ENCODE measurements at places on chromosomes 3 and 15.
A peak's percentile ranks its signal among the peaks of the same experiment; 100 is the strongest.

DNA sequence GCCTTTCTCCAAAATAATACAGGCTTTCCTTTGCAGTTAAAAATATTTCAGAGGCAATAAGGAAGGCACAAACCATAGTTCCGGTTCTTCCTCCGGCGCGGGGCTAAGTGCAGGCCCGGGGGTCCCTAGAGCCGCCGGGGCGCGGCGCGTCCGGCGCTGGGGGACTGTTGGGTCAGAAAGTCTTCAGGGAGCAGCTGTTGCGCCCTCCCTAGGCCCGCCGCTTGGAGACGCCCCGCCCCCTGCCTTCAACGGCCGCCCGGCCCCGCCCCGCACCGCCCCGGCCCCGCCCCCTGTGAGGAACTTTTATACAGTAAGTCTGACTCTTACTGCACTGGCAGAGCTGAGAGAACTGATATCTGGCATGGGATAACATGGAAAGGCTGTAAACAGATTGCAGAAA lies 283.1 kb upstream of the ARL6 start:
- DNase-seq, result no peak

DNA sequence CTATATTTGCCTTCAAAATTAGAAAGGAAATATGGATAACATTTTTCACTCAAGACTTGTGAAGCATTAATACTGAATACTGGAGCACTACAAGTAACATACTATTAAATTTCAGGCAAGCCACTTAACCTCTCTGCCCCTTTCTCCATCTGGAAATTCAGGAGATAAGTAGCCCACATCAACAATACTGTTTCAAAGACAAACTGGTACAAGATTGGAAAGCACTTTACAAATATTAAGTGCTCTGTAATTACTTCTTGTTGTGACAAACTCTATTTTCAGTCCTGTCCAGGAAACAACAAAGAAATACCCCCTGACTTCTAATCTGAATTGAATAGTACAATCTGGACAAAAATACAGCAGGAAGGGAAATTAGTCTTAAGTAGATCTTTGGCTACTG lies 49.3 kb downstream of the TMEM212 start:
- DNase-seq, result no peak

DNA sequence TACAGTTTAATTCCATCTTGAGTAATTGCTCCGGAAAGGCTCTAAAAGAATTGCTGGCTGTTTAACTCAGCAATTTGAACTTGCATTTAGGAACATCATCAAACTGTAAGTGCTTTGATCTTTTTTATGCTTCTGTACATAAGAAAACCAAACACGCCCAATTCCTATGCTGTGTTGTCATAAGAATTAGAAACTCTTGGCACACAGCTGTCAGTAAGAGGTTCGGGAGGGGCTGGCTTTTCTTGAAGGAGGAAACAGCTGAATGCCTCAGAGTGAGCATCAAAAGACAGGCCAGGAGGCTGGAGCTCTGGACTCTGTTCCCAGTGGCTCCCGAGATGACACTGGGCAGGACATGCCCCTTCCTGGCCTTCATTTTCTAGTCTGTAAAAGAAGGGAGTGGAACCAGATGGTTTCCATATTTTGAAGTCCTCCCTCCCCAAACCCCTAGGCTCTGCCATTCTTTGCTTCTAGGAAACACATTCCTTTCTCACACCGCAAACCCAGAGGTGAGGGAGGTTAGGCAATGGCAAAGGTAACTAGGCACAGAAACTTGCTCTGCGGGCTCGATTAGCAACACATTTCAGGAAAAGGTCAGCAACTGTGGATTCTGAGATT lies 73.7 kb upstream of the DLG1 start:
- DNase-seq, result no peak

- no peak for DNase-seq
These were observed 156.3 kb downstream of the TIGIT start for GRCh38 chr3:114450008-114450596.

GRCh38 chr15:78969687-78970349 lies 25.0 kb upstream of the CTSH start:
- DNase-seq, result no peak

DNA sequence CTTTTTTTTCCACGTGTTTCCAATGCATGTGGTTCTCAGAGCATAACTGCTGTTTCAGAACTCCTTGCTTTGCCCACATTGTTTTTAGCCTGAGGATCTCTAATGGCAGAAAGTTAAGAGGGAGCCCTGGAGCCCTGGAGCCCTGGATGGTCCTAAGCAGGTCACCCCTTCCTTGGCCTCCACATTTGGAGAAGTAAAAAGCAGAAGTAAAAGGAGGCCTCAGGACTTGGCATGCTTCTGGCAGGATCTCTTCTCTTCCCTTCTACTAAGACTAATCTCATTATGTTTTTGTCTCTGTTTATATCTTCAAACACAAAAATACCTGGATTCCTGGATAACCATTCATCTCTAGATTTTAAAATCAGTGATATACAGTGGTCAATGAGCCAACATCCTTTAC lies 50.1 kb downstream of the P2RY1 start:
- no peak for DNase-seq

DNA sequence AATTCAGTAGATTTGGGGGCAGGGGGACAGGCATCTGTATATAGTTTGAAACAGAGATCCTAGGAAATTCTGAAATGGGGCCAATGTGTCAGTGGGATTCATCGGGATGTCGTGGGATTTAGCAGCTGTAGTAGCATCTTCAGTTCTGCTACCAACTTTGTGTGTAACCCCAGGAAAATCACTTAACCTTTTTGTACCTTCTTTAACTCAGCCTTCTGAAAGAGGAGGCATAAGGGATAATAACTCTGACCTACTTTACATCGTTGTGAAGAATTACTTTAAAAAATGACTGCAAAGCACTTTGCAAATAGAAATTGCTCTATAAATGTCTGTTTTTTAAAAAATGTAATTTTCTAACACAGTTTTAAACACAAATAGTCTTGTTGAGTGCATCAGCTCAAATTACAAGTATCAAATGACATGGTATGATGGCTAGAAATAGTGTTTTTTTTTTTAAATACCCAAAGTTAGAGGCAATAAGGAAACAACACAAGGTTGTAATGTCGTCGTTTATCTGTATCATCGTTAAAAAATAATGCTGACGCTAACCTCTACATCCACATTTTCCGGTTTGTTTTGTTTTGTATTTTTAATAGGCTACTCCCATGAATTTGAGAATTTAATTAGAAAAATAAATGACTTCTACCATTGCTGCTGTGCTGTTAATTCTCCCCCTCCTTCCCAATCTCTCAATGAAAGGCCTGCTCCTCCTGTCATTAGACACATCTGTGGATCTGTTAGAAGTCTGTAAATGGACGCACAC lies 338.5 kb downstream of the PTPRG start:
- DNase-seq, result no peak

- DNase-seq, result no peak
These were observed 138.8 kb downstream of the AKAP13 start for GRCh38 chr15:85518979-85519761.

- DNase-seq, result no peak
These were observed 753 bp downstream of the EPHB1 start for GRCh38 chr3:134795746-134796280.

DNA sequence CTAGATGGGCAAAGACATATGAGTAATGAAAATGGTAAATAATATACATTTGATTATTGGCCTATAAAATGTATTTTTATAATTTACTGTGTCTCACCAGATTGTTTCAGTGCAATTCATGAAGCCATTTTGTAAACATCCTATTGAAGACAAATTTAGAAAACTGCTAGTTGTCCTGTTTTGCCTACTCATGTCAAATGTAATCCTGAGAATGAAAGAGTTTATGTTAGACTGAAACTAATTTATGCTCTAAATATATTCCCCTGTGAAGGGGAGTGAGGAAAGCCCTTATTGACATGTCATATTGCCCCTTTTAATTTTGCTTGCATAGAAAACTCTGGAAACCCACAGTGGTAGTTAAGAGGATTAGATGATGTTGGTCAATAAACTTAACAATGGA lies 610.0 kb downstream of the NAALADL2 start:
- DNase-seq, result no peak

- DNase-seq, result no peak
These were observed 306.1 kb upstream of the COL8A1 start for GRCh38 chr3:99332276-99332675.

DNA sequence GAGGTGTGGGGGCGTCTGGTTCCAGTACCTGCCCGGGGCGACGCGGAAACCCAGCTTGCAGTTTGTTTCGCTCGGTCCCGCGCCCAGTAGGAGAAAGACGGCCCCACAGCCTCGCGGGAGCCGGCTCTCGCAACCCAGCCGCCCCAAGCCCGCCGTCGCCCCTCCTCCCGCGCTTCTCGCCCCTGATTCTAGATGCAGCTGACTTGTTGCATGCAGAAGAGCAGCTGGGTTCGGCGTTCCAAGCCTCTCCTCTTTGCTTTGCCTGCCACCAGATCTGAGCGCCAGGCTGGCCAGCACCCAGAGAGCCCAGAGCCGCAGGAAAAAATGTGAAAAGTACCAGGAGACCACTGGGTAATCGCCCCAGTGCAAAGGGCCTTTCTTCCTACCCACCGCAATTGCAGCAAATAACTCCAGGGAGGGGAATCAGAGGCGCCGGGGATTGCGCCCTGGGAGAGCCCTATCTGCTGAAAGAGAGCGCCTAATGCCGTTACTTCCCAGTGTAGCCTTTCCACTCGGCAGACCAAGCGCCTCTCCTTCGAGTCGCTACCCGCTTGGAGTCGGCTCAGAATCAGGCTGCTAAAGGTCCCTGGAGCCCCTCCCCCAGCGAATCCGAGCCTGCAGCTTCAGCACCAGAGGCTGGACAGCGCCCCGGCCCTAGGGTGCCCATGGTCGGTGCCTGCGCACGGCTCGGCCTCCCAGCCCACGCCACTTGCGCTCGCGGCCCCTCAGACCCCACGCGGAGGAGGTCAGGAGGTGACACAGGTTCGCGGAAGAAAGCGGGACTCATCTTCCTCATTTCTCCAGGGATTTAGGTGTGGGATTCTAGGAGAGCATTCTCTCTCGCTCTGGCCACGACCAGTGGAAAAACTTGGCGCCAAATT lies 15.7 kb upstream of the AEN start:
- DNase-seq, result peak; percentile 33

- DNase-seq, result no peak
These were observed 591.4 kb downstream of the FOXP1 start for GRCh38 chr3:70992131-70992530.

DNA sequence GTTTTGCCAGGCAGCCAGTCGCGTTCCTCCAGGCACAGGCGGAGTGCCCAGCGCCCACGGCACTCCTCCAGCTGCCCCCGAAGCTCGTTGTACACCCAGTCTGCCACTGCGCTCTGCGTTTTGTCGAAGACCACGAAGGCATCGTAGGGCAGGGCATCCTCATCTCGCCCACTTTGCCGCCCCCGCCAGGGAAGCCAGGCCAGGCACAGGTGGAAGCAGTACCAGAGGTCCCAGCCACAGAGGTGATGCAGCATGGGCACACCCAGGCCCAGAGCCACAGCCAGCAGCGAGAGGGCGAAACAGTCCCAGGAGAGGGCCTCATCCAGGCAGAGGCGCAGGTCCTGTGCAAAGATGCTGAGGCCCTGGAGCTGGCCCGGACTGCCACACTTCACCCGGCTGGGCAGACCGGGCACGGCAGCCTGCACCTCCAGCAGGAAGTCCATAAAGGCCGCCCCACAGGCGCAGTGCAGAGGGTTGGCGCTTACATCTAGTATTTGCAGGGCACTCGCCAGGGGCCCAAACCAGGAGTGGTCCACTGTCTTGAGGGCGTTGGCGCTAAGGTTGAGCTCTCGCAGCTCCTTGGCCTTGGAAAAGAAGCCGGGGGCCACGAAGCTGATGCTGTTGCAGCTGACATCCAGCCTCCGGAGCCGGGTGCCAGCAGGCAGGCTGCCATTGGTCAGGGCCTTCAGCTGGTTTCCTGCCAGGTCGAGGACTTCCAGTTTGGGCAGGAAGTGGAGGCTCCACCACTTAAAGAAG lies 3.7 kb downstream of the TLR9 start:
- no peak for DNase-seq

- DNase-seq, result no peak
These were observed 4.8 kb downstream of the IQCH start for GRCh38 chr15:67259379-67259778.

DNA sequence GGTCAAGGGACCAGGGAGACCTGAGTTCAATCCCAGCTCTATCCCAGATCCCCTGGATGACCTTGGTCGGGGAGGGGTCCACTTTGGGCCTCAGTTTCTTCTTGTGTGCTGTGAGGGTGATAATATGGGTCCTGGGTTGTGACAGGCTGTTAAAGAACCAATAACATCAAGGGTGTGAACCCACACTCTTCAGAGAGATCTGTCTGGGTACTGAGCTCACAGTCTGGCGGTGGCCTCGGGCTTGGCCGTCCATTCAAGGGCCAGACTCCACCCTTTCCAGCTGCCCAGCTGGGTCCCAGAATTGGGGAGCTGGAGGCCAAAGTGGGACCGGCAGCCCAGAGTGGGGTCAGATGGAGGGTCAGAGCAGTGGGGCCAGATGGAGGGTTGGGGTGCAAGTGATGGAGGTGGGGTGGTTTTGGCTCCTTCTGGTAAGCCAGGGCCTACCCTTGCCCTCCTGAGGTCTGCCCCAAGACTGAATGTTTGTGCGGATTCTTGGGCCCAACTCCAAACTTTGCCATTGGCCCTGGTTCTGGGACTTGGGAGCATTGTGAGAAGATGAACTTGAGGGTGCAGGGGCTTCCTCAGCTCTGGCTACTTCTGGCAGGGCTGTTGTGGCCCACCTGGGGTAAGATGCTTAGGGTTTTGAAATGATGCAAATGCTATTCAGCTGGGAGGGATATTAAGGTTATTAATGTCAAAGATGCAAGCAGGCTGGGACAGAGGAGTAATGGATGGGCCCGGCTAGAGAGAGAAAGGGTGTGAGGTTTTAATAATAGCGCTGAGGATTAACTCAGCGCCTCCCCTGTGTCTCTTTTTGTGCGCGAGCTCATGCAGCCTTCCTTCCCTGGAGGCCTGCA lies 1.5 kb downstream of the CORO2B start:
- DNase-seq, result no peak
